Psoas muscle (tissue), 8 donors: ENCODE measurements at places on chromosomes 1 and 21. TPM values are rescaled to one million over a fixed set of nuclear protein-coding genes. Genes with fewer than 3 reads are reported as not detected.

DNA sequence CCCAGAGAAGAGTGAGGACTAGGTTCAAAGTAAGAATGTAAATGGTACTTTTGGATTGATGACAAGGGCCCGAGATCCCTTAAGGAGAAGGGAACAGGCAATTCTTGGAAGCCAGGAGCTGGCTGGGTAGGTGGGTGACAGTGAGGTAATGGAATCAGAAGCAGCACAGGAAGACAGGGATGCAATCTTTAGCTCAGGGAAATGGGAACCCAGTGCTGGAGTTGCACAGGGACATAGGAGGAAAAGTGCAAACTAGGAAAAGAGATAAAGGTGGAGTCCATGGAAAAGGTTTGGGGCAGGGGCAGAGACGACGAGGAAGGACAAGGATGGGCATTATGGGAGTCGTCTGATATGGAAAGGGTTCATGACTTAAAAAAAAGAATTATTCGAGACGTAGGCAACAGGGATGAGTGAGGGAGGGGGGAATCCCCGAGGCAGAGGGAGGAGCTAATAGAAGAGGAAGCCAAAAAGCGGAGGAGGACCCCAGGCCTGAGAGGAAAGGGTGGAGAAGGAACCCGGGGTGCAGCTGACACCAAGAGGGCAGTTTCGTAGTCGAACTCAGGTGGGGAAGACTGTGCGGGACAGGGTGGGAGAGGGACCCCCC lies 495 bp downstream of the PI4KB start:
- peak overlapping the region; percentile 96 for H3K27ac ChIP-seq
- H3K4me3 ChIP-seq: peak overlapping the region; percentile 92
- peaks cover 25% of the 10 kb centered on the region for H3K4me1 ChIP-seq
- no peaks in the 10 kb centered on the region for H3K27me3 ChIP-seq
- DNase-seq: peak; percentile 40
- peaks cover 16% of the 10 kb centered on the region for H3K36me3 ChIP-seq

The ADAM15 gene
- total RNA-seq: 50.9 TPM

- no peak for DNase-seq
- no peak overlapping the region for H3K27ac ChIP-seq
- no peaks in the 10 kb centered on the region for H3K4me1 ChIP-seq
- H3K36me3 ChIP-seq: no peaks in the 10 kb centered on the region
- H3K27me3 ChIP-seq: no peaks in the 10 kb centered on the region
- H3K4me3 ChIP-seq: no peak overlapping the region
Observed at GRCh38 chr21:38787461-38788274, 18.1 kb upstream of the ETS2 start.

DNA sequence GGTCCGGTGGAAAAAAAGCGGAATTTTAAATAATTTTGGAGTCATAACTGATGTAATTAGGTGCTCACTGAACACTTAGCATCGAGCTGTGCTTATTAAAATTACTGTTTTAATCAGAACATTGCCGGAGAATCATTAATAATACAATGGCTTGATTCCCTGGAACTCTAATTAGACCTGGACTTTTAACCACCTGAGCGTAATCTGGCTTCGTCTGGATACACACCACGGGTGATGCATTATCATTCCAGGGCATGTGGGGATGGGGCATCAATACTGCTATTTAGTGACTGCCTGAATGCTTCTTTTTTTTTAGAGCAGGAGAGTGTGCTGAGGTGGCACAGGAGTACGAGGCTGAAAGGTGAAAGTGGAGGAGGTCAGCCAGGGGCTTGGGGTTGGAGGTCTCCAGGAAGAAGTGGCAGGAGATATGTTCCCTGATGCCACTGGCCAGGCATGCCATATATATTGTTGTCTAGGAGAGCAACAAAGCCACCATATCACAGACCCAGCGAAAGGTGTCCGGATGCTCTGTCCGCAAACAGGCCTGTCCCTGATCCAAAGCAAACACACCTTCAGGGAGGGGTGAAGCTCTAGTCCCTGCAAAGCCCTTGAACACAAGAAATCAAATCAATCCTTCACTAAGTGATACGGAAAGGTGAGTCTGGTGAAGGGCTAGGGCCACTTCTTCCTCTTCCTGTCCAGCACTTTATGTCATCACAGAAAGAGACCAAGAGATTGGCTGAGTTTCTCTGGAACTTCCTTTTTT lies 125.2 kb downstream of the PLXNA2 start:
- H3K4me3 ChIP-seq: no peak overlapping the region
- no peaks in the 10 kb centered on the region for H3K36me3 ChIP-seq

The TTC4 gene
- total RNA-seq: 27.2 TPM

GRCh38 chr1:215888159-215888558 lies 321.1 kb downstream of the KCTD3 start:
- no peak for DNase-seq
- H3K27ac ChIP-seq: no peak overlapping the region
- H3K4me1 ChIP-seq: no peaks in the 10 kb centered on the region
- H3K36me3 ChIP-seq: no peaks in the 10 kb centered on the region
- no peaks in the 10 kb centered on the region for H3K27me3 ChIP-seq

DNA sequence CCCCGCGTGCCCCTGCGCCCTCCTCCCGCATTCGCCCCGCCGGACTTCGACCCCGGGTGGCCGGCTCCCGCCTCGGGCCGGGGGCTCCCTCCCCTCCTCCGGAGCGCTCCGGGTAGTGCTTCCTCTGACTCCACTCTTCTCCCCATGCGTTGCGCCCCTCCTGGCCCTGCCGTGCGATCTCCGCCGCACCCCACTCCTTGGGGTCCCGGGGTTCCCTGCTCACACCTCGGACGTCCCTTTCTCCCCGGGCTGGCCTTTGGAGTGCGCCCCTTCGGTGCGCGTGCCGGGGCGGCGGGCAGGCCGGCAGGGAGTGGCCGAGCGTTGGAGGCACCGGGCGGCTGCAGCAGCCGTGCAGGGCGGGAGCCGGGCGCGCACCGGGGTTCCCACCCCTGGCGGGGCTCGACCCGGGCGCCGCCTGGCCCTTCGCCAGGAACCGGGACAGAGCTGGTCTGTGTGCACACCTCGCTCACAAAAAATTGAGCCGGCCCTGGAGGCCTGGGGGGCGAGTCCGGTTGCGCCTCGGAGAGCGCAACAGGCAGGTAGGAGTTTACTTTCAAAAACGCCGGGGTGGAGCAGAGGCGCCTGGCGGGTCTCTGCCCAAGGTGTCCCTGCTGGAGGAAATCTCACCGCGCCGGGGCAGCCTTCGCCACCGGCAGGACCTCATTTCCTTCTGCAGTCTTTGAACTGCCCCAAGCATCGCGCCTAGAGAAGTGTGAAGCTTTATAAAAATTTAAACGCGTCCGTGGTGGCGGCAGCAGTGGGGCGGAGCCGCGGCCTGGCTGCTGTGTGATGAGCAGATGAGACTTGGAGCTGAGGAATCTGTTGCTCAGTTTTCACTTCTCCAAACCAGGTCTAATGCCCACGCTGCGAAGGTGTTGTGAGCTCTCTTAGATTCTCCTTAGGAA lies 650 bp downstream of the VANGL1 start:
- H3K36me3 ChIP-seq: no peaks in the 10 kb centered on the region
- peaks cover 4% of the 10 kb centered on the region for H3K4me1 ChIP-seq
- peaks cover 1% of the 10 kb centered on the region for H3K27me3 ChIP-seq
- H3K27ac ChIP-seq: peak overlapping the region; percentile 42
- DNase-seq: peak; percentile 44

DNA sequence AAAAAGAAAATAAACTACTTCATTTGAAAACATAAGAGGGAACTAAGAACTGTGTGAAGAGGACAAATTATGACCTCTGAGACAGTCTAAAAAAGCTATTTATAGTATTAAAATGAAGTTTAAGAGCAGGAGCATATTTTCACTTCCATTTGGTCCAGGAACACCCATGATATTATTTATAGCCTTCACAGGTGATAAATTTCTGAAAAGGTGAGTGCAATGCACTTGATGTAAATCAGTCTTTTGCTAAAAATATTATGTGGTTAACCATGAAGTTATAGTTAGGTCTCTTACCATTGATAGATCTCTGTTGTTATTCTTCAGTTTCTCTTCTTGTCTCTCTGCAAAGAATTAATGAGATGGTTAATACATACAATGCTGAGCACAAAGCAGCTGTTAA lies 14.7 kb downstream of the TMCO1 start:
- no peak for DNase-seq
- no peaks in the 10 kb centered on the region for H3K4me1 ChIP-seq
- H3K4me3 ChIP-seq: no peak overlapping the region
- H3K27ac ChIP-seq: no peak overlapping the region
- no peaks in the 10 kb centered on the region for H3K27me3 ChIP-seq

DNA sequence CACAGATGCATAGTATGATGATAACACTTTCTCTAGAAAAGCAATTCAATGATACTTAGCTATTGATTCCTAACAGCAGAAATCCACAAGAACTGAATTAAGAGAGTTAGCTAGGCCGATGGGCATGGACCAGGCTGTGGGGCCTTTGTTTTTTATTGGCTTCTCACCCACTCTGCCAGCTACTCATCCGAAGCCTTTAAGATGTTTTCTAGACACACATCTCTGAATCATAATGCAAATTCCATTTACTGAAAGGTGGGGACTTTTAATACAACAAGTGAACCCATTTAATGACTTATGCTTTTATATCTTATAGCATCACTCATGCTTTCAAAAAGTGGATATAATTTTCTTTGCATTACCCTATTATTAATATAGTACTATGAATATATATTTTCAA lies 170.2 kb downstream of the RUNX1 start:
- H3K4me3 ChIP-seq: no peak overlapping the region
- H3K27ac ChIP-seq: no peak overlapping the region
- H3K36me3 ChIP-seq: peaks cover 100% of the 10 kb centered on the region

DNA sequence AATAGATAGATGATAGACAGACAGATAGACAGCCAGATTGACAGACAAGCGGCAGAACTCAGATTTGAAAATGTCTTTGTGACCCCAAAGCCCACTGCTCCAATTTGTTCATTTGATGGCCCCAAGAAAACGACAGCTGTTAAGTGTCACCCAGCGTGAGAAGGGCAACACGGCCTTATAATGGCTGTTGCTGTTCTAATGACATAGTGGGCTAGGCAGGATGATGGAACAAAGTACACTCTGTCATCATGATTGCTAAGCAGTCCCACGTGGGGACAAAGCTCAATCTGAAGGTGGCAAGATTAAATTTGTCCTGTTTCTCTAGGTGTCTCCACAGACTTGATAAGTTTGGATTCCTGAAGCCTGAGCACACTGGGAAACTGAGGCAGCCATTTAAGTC lies 112.9 kb downstream of the DAB1 start:
- H3K4me3 ChIP-seq: no peak overlapping the region
- H3K27ac ChIP-seq: no peak overlapping the region

DNA sequence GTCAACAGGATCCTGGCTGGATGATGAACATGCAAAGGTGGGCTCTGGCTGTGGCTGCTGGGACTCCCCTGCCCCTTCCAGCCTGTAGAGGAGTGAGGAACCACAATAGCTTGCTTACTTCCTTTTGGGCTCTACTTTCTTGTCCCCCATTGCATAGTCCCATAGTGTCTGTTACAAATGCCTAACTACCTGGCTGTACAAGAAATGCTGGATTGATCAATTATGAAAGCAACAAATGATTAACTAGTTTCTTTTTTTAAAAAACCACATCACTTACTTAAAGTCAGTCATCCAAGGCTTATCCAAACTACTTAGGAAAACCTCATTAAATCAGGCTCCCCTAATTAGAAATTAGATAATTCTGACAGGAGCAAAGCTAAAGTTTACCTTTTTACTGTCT lies 514.1 kb upstream of the PKN2 start:
- no peaks in the 10 kb centered on the region for H3K4me1 ChIP-seq
- no peak for DNase-seq
- no peak overlapping the region for H3K4me3 ChIP-seq
- H3K27me3 ChIP-seq: no peaks in the 10 kb centered on the region

The EPB41 gene
- total RNA-seq: 28.2 TPM

- no peak for DNase-seq
- H3K4me3 ChIP-seq: no peak overlapping the region
- peaks cover 2% of the 10 kb centered on the region for H3K27me3 ChIP-seq
- H3K4me1 ChIP-seq: no peaks in the 10 kb centered on the region
Observed at GRCh38 chr1:175679981-175680652, 63.3 kb downstream of the TNR start.

GRCh38 chr1:4517186-4517954 lies 137.0 kb upstream of the AJAP1 start:
- no peak overlapping the region for H3K4me3 ChIP-seq
- no peaks in the 10 kb centered on the region for H3K4me1 ChIP-seq
- no peak for DNase-seq
- no peaks in the 10 kb centered on the region for H3K36me3 ChIP-seq
- H3K27ac ChIP-seq: no peak overlapping the region

DNA sequence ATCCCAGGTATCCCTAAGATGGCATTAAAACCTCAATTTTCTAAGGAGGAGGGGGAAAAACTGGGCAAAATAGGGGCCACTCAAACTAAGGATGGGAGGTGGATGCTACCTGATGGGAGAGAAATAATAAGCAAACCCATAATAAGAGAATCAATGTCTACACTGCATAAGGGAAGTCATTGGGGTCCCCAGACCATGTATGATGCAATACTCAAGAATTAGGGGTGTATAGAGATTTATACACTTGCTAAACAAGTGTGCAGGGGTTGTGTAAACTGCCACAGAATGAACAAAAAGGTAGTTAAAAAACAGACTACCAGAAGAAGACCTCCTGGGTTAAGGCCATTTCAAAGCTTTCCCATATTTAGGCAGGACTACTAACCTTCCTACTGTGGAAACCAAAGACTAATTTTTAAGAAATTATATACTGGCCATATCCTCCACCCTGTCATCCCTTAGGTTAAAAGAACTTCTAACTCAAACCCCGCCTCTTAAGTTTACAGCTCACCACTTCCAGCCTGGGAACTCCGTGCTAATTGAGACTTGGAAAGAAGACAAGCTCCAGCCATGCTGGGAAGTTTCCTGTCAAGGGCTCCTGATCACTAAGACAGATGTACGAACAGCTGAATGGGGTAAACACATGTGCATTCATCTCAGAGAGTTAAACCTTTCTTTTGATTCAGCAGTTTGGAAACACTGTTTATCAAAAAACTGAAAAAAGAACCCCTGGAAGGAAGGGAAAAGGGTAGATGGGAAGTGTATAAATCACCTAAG lies 64.4 kb upstream of the TLR5 start:
- peak overlapping the region; percentile 7 for H3K27ac ChIP-seq
- H3K4me1 ChIP-seq: no peaks in the 10 kb centered on the region
- no peak overlapping the region for H3K4me3 ChIP-seq
- no peaks in the 10 kb centered on the region for H3K36me3 ChIP-seq
- DNase-seq: no peak

DNA sequence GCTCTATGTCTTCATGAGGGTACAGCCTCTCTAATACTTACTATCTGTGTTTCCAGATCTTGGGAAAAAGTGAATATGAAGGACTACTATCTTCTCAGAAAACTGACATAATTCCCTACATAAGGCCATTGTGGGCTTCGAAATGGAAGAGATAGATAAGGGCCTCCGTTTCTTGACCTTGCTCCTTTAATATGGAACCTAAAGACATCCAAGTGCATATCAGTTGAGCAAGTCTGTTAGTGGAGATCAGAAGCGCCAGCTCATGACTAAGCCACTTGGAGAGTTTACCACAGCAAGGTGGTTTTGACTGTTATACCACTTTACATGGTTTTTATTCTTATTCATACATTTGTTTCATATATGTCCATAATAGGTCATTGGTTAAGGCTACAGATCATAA lies 35.3 kb upstream of the FCER1A start:
- no peak overlapping the region for H3K27ac ChIP-seq
- no peak overlapping the region for H3K4me3 ChIP-seq
- DNase-seq: no peak

The SH2D2A gene
- total RNA-seq: 0.37 TPM

The KCNN3 gene
- total RNA-seq: 21.8 TPM

GRCh38 chr1:10823000-10823401 lies 26.6 kb upstream of the CASZ1 start:
- no peaks in the 10 kb centered on the region for H3K36me3 ChIP-seq
- DNase-seq: peak; percentile 62
- H3K27me3 ChIP-seq: no peaks in the 10 kb centered on the region
- H3K27ac ChIP-seq: no peak overlapping the region

The MFAP2 gene
- 0.57 TPM for total RNA-seq

The RAB7B gene
- total RNA-seq: 0.66 TPM
